NCI-H1048 (cell line): ENCODE measurements at places on chromosomes 2 and 18.

- no peak for DNase-seq
These were observed 348.8 kb upstream of the SETBP1 start for GRCh38 chr18:44331656-44332570.

- DNase-seq: no peak
These were observed 756.8 kb upstream of the KLHL29 start for GRCh38 chr2:22628221-22628620.

- DNase-seq: no peak
These were observed 985 bp downstream of the ILKAP start for GRCh38 chr2:238202326-238203093.

DNA sequence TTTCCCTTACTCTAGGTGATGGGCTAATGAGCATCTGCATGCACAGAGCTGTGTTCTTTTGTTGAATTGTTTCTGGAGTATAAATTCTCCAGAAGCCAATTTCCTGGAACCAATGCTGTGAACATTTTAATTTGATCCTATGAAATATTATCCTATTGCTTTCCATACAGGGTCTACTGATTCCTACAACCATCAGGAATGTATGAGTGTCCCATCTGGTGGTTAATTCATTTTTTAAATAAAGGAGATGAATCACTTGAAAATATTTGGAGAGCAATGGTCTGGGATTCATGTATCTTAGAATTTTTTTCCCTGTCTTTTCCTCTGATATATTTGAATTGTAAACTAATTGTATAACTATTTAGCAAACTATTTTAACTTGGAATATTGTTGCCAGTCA is 14.0 kb downstream of the KIF5C start:
- no peak for DNase-seq

- no peak for DNase-seq
These were observed 964.7 kb upstream of the ZEB2 start for GRCh38 chr2:145484448-145485097.

DNA sequence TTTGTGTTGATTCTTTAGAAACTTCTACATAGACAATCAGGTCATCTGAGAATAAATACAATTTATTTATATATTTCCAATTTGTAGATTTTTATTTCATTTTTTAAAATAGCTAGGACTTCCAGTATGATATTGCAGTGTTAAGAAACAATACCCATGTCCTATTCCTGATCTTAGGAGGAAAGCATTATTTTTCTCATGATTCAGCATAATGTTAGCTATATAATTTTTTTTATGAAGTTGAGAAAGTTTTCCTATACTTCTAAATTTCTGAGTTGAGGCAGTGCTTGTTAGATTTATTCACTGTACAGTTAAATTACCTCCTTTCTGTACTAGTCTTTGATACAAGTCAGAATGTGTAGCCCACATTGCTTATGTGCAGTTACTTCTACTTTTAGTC is 595.7 kb upstream of the HS6ST1 start:
- no peak for DNase-seq

DNA sequence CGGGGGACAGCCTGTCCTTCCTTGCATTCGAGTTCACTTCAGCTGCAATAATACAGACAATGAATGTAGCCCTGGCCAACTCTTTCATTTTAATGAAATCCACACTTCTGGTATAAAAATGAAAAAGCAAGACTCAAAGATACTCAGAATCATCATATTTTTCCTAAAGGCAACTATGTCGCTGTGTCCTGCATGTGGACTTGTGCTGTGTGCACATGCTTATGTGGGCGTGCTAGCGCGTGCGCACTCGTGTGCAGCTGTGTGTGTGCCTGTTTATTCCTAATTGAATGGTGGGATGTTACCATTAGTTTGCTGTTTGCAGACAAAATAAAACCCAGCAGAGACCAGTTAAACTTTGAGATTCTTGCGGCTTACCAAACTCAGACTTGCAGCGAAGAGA is 49.6 kb downstream of the SMIM21 start:
- DNase-seq: no peak

GRCh38 chr2:148702475-148702874 is 57.9 kb downstream of the EPC2 start:
- DNase-seq: no peak

- no peak for DNase-seq
These were observed 762 bp downstream of the YIPF4 start for GRCh38 chr2:32278478-32278853.

DNA sequence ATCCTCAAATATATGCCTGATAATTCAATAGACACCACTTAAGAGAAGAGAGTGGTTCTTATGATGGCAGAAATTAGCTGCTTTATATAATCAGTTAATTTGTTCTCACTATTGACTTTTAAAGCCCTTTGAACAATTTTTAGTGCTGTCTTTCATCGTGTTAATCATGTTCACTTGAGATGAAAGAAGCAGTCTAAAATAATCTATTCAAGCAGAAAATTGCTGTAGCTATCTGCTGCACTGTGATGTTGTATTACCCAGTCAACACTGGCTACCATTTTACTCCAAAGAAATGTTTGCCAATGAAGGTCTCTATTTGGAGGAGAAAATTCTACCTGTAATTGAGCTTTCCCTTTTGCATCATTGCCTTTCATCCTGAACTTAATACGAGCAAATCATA is 459.8 kb upstream of the FSIP2 start:
- no peak for DNase-seq

DNA sequence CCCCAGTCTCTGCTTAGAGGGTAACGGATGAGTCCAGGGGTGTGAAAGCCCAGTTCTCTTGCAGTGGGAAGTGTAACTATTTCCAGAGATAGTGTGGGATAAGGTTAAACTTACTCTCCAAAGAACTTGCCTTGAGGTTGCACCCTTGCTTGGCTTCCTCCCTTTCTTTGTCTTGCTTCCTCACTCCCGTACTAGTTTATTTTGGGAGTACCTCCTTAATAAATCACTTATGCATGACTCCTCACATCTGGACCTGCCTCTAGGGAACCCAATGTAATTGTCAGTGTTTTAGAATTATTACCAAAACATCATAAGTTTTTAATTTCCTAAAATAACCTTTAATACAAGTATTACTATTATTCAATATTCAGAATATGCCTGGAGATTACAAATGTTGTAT is 35.2 kb downstream of the CPO start:
- no peak for DNase-seq

DNA sequence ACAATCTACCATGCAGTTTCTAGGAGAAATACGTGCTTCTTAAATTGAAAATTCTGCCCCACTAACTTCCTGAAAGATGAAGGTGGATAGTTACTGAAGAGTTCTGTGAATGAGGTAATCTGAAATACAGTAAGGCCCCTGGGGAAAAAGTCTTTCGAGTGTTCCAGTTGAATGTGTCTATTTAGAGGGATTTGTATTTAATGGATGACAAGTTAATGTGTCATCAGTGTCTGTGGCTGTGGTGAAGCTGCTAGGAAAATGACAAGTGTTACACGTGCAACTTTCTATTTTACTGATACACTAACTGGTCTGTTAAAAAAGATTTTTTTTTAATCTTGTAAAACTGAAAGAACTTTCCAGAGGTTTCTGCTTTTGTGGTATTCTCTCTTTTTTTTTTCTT is 384.6 kb downstream of the STK39 start:
- no peak for DNase-seq

GRCh38 chr2:121071034-121071504 is 213.9 kb downstream of the TFCP2L1 start:
- DNase-seq: no peak

DNA sequence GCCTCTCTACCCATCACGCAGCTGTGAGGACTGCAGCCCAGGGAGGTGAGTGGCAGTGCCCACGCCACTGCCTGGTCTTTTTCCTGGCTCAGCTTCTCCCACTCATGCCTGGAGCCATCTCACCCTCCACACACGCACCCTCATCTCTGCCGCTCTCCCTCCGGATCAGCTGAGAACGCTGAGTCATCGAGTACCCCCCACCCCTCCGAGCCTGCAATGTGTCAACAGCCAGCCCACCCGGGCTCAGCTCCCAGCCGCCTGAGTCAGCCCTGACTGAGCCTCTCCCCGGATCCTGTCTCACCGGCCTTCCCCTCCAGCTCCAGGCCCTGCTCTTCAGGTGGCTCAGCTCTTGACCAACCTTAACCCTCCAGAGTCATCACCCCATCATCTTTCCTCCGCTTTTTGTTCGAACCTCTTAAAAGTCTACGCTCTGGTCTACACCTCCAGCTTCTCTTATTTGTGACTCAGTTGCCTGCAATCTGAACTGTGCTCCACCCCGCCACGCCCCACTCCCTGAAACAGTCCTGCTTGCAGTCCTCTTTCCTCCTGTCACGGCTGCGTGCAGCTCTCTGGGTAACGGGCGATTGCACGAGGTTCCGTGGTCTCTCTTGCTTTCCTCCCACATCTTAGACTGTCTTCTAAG is 94.4 kb upstream of the ASAP2 start:
- DNase-seq: no peak

GRCh38 chr2:81043681-81044080 is 739.1 kb upstream of the LRRTM1 start:
- DNase-seq: no peak

- DNase-seq: no peak
These were observed 710.4 kb downstream of the RNF144A start for GRCh38 chr2:7627583-7627982.

- no peak for DNase-seq
These were observed 32.9 kb downstream of the KCNK3 start for GRCh38 chr2:26725521-26725820.

- DNase-seq: no peak
These were observed 206.5 kb upstream of the SH3BP4 start for GRCh38 chr2:234745347-234745746.

DNA sequence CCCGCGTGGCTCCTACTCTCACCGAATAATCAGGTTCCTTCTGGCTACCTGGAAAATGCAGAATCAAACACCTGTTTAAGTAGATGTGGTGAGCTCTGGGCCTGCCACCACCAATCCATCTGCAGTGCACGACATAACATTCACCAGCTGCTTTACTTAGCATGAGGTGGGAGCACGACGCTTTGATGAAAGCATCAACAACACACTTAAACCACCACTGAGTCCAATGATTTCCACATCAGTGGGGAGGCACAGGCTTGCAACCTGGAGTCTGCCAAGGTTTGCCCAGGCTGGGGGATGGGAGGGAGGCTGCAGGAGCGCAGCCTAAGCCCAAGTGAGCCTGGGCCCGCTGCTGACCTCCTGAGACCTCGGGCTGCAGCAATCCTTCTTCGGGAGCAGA is 415.5 kb downstream of the MEIS1 start:
- no peak for DNase-seq

DNA sequence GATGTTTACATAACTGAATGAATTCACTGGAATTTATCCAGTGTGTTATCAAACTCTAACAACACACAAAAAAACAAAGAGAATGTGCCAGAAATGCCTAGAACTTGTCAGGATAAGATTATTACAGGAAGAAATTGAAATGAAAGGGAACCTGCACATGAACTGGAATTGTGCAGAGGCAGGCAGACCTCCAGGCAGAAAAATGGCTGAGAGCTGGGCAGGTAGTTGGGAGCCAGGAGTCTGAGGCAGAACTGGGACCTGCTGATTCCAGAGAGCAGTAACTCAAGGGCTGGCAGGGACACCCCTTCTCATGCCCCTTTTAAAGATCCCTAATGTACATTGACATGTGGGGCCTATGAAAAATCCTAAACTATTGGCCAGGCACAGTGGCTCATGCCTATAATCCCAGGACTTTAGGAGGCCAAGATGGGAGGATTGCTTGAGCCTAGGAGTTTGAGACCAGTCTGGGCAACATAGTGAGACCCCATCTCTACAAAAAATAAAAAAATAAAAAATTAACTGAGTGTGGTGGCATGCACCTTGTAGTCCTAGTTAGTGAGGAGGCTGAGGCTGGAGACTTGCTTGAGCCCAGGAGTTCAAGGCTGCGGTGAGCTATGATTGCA is 674 bp upstream of the SP110 start:
- DNase-seq: no peak

- no peak for DNase-seq
These were observed 125.9 kb upstream of the SMAD7 start for GRCh38 chr18:49076654-49077166.
